ENCODE measurements at places on chromosomes 6 and 20.

DNA sequence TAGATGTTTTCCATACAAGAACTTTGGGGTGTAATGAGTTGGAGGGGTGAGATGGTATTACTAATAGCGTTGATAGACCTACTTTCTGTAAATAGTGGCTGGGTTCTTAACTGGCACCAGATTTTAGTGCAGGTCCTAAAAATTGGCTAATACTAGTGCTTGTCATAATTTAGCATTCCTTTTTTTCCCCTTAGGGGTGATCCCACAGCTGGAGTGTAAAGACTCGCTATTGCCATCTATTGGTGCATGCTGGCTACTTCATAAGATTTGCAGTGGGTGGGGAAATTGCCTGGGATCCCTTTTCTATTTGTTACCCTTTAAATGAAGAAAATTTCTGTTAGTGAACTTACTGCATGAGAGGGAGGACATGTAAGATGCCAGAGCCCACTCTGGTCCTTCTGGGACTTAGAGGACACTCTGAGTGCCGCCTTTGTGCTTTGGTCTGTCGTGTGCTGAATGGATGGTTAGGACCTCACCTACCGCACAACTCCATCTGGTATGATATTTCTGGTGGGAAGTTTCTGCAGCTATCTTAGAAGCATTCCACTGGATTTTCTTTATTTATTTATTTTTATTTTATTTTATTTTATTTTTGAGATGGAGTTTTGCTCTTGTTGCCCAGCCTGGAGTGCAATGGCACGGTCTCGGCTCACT lies 195.5 kb downstream of the JARID2 start:
- DNase-seq, result peak; percentile 4

DNA sequence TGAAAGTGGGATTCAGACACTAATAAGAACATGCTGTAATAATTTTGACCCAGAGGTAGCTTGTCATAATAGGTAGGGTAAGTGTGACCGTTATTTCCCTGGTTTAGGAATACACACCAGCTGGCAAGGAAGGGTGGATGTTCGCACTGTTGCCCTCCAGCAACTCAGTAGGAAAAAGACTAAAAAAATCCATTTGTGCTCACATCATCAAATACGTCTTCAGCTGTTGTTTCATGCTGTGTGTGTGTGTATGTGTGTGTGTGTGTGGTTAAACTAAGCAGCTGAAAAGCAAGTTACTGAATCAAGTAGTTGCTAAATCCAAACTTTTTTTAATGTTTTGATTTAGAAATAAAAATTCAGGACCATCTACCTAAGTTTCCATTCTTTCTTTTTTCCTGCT lies 218.7 kb downstream of the TRDN start:
- DNase-seq, result no peak

GRCh38 chr20:32664012-32664677 lies 9.6 kb downstream of the C20orf203 start:
- DNase-seq, result no peak

GRCh38 chr20:24676978-24677370 lies 207.5 kb downstream of the SYNDIG1 start:
- DNase-seq, result no peak

- no peak for DNase-seq
Measured at GRCh38 chr20:60760256-60761000, 491.6 kb upstream of the CDH4 start.

GRCh38 chr6:8839626-8840025 lies 404.3 kb upstream of the SLC35B3 start:
- DNase-seq, result no peak

GRCh38 chr20:37880726-37881591 lies 22.0 kb upstream of the VSTM2L start:
- no peak for DNase-seq

DNA sequence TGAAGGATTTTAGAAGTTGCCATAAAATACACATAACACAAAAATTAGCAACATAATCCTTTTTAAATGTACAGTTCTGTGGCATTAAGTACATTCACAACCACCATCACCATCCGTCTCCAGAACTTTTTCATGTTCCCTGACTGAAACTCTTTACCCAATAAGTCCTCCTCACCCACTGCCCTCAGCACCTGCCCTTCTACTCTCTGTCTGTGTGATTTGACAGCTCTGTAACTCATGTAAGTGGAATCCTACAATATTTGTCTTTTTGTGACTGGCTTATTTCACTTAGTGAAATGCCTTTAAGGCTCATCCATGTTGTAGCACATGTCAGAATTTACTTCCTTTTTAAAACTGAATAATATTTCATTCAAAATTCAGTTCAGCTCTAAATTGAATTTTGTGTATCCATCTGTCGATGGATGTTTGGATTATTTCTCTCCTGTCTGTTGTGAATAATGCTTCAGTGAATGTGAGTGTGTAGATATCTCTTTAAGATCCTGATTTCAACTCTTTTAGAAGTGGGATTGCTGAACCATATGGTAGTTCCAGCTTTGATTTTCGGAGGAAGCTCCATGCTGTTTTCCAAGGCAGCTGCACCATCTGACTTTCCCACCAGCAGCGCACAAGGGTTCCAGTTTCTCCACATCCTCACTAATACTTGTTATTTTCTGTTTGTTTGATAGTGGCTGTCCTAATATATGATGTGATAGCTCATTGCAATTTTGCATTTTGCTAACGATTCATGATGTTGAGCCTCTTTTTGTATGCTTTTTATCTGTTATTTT lies 4.2 kb downstream of the ENTPD6 start:
- no peak for DNase-seq

- DNase-seq, result no peak
Measured at GRCh38 chr6:62262283-62262682, 23.7 kb downstream of the KHDRBS2 start.

DNA sequence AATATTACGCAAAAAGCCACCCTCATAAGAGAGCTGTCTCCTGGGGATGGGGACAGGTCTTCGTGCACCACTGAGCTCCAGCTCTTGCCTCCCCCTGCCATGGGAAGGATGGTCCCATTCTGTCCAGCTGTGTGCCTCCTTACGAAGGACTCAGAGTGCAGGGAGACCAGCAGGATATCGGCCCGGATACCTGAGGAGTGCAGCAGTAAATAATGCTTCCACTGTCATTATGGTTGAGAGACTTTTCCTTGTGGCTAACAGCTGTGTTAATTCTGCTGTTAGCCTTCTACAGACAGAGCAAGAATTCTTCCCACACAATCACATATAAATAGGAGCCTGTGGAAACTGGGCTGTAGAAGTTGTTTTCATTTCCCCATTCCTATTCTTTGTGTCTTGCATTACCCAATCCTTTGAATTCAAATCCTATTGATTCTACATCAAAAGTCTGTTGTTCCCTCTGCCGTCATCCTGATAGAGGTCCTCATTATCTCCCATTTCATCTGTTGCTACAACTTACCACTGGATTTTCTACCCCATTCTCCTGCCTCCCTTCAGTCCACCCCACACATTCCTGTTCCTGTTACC lies 364.6 kb upstream of the SOX4 start:
- DNase-seq, result no peak

GRCh38 chr6:142843361-142843760 lies 101.6 kb downstream of the HIVEP2 start:
- no peak for DNase-seq

DNA sequence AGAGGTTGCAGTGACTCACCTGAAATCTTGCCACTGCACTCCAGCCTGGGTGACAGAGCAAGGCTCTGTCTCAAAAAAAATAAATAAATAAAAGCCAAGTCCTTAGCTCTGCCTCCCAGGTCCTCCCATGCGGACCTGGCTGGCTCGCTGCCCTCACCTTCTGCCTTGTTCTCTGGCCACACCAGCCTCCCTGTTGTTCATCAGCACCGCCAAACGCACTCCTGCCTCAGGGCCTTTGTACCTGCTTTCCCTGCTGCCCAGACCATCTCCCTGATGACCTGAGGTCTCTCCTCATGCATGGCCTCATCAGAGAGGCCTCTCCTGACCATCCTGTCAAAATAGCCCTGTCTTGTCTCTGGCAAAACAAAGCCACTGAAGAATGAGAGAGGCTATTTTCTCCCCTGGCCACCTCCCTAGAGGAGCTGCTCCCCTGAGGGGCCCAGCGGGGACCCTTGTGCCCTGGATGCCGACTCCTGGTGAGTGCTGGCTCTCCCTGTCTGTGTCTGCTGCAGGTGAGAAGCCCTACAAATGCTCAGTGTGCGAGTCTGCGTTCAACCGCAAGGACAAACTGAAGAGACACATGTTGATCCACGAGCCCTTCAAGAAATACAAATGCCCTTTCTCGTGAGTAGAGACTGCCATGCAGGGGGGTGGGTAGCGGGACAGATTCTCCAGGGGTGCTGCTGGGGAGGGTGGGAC lies 22.6 kb upstream of the CHMP4B start:
- no peak for DNase-seq

GRCh38 chr6:109609737-109610136 lies 81.3 kb downstream of the AK9 start:
- no peak for DNase-seq

DNA sequence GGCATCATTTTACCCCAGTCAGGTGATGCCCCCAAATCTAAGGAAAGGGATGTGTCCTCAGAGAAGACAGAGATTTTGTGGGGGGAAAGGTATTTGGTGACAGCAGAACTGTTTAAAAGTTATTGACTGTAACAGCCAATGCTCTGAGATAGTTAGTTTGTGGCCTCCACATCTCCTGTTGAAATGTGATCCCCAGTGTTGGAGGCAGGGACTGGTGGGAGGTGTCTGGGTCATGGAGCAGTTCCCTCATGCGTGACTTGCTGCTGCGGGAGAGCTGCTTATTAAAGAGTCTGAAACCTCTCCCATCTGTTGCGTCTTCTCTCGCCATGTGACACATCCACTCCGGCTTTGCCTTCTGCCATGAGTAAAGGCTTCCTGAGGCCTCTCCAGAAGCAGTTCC lies 282.8 kb upstream of the FOXQ1 start:
- no peak for DNase-seq
